Glutamatergic neuron (in vitro differentiated cells): ENCODE measurements at places on chromosomes 1 and 21.

DNA sequence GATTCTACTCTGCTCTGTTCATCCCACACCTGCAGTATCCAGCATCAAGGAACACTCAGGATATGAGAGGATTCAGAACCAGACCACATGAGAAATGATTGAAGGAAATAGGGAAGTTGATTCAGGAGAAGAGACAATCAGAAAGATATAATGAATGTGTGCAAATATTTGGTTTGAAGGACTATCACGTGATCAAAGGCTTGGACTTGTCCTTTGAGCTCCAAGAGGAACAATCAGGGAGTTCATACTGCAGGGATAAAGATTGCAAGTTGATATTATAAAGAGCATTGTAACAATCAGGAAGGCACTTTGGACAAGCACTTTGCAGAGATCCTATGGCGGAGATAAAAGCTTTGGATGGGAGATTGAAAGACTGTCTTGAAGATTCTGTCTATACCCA lies 13.9 kb upstream of the PIGM start:
- H3K27ac ChIP-seq: no peak overlapping the region
- no peaks in the 10 kb centered on the region for H3K36me3 ChIP-seq
- H3K4me1 ChIP-seq: peaks cover 14% of the 10 kb centered on the region
- H3K4me3 ChIP-seq: no peak overlapping the region
- DNase-seq: no peak
- peaks cover 8% of the 10 kb centered on the region for H3K27me3 ChIP-seq

GRCh38 chr1:154574716-154575115 lies 7.1 kb downstream of the CHRNB2 start:
- no peak for DNase-seq
- peak overlapping the region; percentile 2 for H3K27ac ChIP-seq
- peaks cover 42% of the 10 kb centered on the region for H3K4me1 ChIP-seq
- peak overlapping the region; percentile 16 for H3K4me3 ChIP-seq
- peaks cover 13% of the 10 kb centered on the region for H3K27me3 ChIP-seq

DNA sequence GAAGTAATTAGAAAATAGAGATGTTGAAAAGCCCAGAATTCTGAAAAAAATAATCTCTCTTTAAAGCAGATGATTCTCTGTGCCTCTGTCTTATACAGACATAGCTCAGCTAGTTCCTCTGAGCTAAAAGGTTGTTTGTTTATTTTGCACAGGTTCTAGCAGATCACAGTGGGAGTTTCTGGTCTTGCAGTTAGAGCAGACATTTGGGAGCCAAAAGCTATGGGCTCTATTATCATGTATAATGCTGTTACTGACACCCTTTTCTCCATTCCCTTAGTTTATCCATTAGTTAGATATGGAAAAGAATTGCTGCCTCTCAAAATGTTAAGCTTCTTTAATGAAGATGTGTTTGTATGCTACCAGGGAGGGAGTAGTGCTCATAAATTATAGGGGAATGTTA lies 20.5 kb upstream of the CD55 start:
- H3K4me1 ChIP-seq: no peaks in the 10 kb centered on the region
- no peak for DNase-seq
- no peak overlapping the region for H3K27ac ChIP-seq
- H3K4me3 ChIP-seq: no peak overlapping the region

DNA sequence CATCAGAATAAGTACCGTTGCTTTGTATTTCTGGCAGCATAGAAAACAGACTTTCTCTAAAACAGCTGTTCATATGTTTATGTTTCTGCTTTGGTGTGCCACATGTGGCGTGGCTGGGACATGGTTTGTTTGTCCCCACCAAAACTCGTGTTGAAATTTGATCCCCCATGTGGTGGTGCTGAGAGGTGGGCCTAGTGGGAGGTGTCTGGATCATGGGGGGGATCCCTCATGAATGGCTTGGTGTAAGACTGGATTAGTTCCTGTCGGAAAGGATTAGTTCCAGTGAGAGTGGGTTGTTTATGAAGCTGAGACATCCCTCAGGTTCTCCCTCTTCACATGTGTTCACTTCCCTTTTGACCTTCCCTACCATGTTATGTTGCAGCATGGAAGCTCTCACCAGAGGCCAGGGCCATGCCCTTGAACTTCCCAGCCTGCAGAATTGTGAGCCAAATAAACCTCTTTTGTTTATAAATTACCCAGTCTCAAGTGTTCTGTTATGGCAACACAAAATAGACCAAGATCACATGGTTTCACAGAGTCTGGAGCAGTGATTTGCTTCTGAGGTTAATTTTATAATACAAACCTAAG lies 17.9 kb upstream of the H3-3A start:
- H3K27ac ChIP-seq: no peak overlapping the region
- H3K4me3 ChIP-seq: no peak overlapping the region
- no peaks in the 10 kb centered on the region for H3K4me1 ChIP-seq
- no peaks in the 10 kb centered on the region for H3K36me3 ChIP-seq
- DNase-seq: no peak

DNA sequence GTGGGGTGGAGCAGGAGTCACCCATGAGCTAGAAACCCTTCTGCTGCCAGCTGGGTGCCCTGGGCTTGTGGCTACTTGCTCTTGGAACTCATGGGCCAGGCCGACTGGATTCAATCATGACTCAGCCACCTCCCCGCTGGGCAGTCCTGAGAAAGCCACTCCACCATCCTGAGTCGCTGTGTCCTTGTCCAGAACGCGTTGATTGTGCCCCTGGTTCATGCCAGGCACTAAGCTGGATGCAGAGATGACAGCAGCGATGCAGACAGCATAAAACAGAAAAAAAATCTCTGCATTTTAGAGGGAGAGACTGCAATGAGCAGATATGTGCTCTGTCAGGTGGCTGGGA lies 10.6 kb downstream of the PADI1 start:
- peaks cover 3% of the 10 kb centered on the region for H3K27me3 ChIP-seq
- H3K4me3 ChIP-seq: no peak overlapping the region
- peaks cover 2% of the 10 kb centered on the region for H3K4me1 ChIP-seq
- DNase-seq: no peak
- no peaks in the 10 kb centered on the region for H3K36me3 ChIP-seq

DNA sequence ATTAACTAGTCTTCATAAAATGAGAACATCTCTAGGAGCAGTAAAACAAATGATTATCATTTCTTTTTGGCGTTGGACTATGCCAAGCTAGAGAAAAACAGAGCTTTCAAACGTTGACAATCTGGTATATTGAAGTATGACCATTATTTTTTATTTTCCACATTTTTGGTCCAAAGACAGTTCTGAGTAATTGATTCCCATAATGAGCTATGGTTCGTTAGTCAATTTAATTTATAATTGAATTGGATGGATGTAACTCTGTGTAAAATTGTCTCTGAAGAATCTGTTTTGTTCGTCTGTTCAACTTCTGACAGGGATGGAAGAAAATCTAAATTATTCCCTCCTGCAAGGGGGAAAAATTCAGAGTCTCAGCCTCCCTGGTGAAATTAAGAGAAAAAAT lies 234.5 kb downstream of the LMO4 start:
- H3K27me3 ChIP-seq: peaks cover 1% of the 10 kb centered on the region
- H3K27ac ChIP-seq: no peak overlapping the region
- no peaks in the 10 kb centered on the region for H3K36me3 ChIP-seq
- no peak for DNase-seq
- H3K4me1 ChIP-seq: no peaks in the 10 kb centered on the region
- H3K4me3 ChIP-seq: no peak overlapping the region

DNA sequence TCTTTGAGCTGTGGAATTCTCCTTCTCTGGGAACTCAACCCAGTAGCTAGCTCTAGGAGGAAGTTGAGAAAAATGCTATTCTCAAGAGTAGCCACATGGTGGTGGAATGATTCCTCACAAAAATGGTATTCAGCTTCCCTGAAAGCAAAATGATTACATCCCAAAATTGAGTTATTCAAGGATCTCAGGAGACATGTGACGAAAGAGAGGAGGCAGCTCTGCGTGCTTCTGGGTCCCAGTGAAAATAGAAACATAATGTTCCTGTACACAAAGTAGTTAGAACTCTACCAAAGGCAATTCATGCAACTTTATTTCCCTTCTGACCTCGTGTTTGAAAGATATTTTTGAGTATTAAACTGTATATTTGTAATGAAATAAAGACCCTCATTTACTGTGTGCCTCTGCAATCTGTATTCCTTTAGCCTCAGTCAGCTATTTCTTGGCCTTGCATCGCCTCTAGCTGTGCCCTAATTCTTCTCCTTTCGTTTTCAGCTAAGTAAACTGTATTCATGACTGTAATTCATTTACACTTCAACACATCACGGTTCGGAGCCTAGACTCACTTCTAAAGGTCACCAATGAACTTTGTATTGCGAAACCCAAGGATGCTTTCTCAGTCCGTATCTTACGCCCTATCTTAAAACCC lies 167.3 kb downstream of the FASLG start:
- no peaks in the 10 kb centered on the region for H3K36me3 ChIP-seq
- no peak overlapping the region for H3K4me3 ChIP-seq
- H3K27ac ChIP-seq: no peak overlapping the region
- no peak for DNase-seq
- H3K4me1 ChIP-seq: peaks cover 8% of the 10 kb centered on the region
- no peaks in the 10 kb centered on the region for H3K27me3 ChIP-seq

- DNase-seq: no peak
- no peaks in the 10 kb centered on the region for H3K36me3 ChIP-seq
- H3K27ac ChIP-seq: no peak overlapping the region
- H3K4me3 ChIP-seq: no peak overlapping the region
- H3K4me1 ChIP-seq: peaks cover 2% of the 10 kb centered on the region
- no peaks in the 10 kb centered on the region for H3K27me3 ChIP-seq
These were observed 369.5 kb upstream of the LYPLAL1 start for GRCh38 chr1:218804014-218804785.

DNA sequence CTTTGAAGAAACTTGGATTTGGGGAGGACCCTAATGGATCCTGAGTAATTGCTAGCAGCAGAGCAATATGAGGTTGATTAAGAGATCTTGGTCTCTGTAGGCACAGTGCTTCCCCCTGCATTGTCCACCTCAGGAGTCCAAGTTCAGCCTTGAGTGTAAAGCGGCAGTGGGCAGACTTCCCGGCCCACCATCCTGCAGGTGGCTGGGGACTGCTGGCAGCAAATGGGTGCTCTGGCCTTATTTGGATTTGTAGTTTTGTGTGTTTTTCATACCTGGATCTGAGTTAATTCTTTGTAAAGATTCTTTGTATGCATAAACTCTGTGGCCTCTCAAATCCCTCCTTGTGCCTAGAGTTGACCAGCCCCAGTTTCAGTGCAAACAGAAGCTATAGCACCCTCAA lies 7.6 kb downstream of the BARHL2 start:
- H3K27ac ChIP-seq: no peak overlapping the region
- no peak overlapping the region for H3K4me3 ChIP-seq
- H3K36me3 ChIP-seq: peaks cover 4% of the 10 kb centered on the region
- H3K27me3 ChIP-seq: peaks cover 42% of the 10 kb centered on the region

GRCh38 chr1:103779932-103780331 lies 30.2 kb downstream of the AMY1C start:
- no peaks in the 10 kb centered on the region for H3K27me3 ChIP-seq
- H3K36me3 ChIP-seq: no peaks in the 10 kb centered on the region
- H3K4me1 ChIP-seq: no peaks in the 10 kb centered on the region
- no peak overlapping the region for H3K27ac ChIP-seq

- H3K4me1 ChIP-seq: peaks cover 6% of the 10 kb centered on the region
- H3K4me3 ChIP-seq: no peak overlapping the region
- no peaks in the 10 kb centered on the region for H3K36me3 ChIP-seq
- DNase-seq: no peak
- H3K27me3 ChIP-seq: no peaks in the 10 kb centered on the region
These were observed 23.3 kb upstream of the ACBD6 start for GRCh38 chr1:180525715-180526039.

- peak overlapping the region; percentile 90 for H3K27ac ChIP-seq
- H3K27me3 ChIP-seq: peaks cover 18% of the 10 kb centered on the region
- no peaks in the 10 kb centered on the region for H3K36me3 ChIP-seq
- no peak overlapping the region for H3K4me3 ChIP-seq
- peaks cover 39% of the 10 kb centered on the region for H3K4me1 ChIP-seq
These were observed 231.9 kb downstream of the SDCCAG8 start for GRCh38 chr1:243487649-243488227.

DNA sequence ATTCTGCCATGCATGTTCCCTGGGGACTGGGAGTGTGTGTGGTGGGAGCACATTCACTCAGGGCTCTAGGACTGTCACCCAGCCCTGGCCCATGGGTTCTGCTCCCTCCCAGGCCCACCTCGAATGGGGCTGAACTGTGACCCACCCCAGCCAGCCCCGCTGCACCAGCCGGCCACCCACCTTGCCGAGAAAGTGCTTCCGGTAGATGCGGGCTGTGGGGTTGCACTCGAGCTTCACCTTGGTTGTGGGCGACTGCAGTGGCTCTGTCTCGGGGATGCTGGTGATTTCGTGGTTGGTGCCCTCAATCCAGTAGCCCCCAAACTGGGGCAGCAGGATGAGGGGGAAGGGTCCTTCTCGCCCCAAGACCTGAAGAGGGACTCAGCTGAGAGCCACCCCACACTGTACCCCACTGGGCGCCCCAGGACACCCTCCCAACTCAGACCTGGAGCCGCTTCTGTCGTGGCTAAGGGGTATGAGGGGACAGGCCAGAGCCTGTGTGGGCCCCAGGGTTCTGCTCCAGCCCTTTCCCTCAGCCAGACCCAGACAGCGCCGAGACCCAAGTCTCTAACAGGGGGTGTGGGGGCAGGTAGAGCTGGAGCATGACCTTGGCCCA lies 51.9 kb downstream of the RAP1GAP start:
- no peak overlapping the region for H3K4me3 ChIP-seq
- H3K27ac ChIP-seq: no peak overlapping the region
- peaks cover 6% of the 10 kb centered on the region for H3K27me3 ChIP-seq
- DNase-seq: no peak
- H3K4me1 ChIP-seq: peaks cover 8% of the 10 kb centered on the region
- H3K36me3 ChIP-seq: no peaks in the 10 kb centered on the region

GRCh38 chr1:234858722-234859121 lies 248.7 kb upstream of the IRF2BP2 start:
- H3K4me1 ChIP-seq: peaks cover 10% of the 10 kb centered on the region
- no peak for DNase-seq
- no peaks in the 10 kb centered on the region for H3K27me3 ChIP-seq
- no peak overlapping the region for H3K27ac ChIP-seq

DNA sequence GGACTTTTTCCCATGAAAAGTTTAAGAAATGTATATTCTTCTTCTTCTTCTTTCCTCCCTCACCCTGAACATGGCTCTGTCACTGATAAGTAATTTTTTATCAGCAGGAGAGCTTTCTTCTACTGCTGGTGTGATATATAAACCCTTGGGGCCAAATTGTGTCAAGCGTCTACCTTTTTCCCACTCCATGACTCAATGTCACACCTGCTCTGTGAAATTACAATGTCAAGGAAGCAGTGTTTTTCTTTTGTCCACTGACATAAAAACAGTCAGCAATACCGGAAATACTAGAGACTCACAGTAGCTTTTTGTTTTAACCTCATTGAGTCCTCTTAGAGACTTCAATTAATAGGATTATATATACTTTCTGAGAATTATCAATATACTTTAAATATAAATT lies 416.2 kb upstream of the ADGRL4 start:
- no peak for DNase-seq
- H3K4me1 ChIP-seq: no peaks in the 10 kb centered on the region
- no peak overlapping the region for H3K4me3 ChIP-seq
- peaks cover 2% of the 10 kb centered on the region for H3K27me3 ChIP-seq
- no peaks in the 10 kb centered on the region for H3K36me3 ChIP-seq
- H3K27ac ChIP-seq: no peak overlapping the region

- H3K4me3 ChIP-seq: no peak overlapping the region
- H3K27ac ChIP-seq: no peak overlapping the region
- H3K27me3 ChIP-seq: no peaks in the 10 kb centered on the region
- DNase-seq: no peak
- no peaks in the 10 kb centered on the region for H3K36me3 ChIP-seq
These were observed 40.8 kb upstream of the KCTD3 start for GRCh38 chr1:215526147-215526845.
